ENCODE measurements at places on chromosomes 7 and 10.

- no peak for DNase-seq
Observed at GRCh38 chr10:50620899-50621298, 2.9 kb downstream of the SGMS1 start.

DNA sequence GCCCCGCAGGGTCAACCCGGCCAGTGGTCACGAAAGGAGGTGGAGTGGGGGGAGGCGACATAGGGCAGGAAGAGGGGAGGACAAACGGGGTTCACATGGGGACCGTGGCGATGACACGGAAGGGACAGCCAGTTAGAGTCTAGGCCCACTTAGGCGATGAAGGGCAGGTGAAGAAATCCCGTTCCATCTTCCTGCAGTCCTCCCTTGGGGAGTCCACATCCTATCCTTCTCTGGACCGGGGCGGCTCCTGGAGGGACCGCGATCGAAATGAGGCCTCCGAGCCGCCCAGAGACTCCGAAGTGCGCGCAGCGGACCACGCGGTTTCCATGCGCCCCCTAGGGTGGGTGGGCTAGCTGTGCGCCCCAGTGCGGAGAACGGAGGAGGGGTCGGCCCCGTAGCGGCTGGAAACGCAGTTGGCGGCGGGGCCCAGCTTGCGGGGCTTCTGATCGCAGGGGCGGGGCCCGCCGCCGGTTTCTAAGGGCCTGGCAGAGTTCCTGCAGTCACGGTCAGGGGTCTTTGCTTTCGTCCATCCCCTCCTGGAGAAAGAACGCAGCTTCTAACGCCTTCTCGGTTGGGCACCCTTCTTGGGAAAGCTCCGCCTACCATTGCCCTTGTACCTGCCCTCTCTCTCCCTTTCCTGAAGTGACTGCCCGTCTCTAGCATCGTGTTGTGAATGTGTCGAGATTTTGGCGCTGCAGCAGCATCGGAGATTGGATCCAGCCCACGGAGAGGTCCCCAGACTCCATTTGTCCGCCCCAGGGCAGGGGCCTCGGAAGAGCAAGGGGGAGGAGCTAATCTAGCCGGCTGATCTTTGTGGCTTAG, 17.9 kb upstream of the TMEM225B start:
- peak; percentile 34 for DNase-seq

DNA sequence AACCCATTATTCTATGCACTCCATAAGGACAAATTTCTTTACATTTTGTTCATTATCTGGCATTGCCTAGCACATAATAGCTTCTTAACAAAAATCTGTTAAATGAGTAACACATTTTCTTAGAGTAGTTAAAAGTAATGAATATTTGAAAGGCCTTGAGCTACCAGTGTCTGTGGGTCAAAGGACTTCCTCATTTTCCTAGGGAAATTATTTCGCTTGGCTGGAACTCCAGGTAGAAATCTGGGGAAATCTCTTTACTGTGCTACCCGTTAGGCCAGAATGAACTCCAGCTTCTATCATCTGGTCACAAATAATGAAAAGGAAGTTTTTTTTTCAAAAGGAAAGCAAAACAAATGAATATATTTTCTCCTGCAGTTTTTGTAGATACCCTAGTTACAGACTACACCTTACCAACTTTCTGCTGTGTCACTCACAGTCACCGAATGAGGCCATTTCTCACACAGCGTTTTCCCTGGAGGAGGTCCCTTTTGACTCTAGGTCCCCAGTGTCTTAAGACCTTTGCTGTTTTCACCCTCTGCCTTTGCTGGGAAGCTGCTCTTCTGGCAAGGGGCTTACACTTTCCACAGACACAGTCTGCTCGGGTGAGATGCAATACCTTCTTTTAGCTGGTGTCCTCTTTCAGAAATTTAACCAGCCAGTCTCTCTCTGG, 1.6 kb downstream of the SAMD9L start:
- no peak for DNase-seq

- peak; percentile 0 for DNase-seq
Observed at GRCh38 chr7:92834507-92835260, 1.7 kb downstream of the CDK6 start.

DNA sequence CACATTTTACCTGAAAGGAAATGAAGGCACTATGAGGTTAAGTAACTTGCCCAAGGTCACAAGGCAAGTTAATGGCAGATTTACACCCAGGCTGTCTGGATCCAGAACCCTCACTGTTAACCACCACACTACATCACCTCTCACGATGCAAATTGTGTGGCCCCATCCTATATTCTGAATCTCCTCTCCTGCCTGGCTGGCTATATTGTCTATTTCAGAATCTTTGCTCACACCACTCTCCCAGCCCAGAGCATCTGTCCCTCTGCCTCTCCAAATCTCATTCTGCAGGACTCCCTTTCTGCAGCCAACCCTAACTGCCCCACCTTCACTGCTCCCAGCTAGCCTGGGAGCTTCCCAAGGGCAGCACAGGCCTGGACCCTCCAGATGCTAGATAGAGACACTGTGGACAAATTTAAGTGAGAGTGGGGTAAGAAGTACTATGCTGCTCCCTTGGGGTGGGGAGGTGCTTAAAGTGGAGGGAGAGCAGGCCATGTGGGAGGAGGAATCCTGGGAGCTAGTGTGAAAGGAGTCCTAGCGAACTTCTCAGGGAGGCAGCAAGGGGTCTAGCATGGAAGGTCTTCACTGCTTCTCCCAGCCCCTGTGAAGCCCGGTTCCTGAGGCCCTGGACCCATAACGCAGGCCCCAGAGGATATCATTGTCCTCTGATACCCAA, 786 bp downstream of the CUEDC2 start:
- DNase-seq = no peak

- DNase-seq = no peak
Observed at GRCh38 chr10:99534939-99535763, 2.4 kb downstream of the NKX2-3 start.

- DNase-seq = no peak
Observed at GRCh38 chr10:73601486-73601921, 10.4 kb upstream of the USP54 start.

- peak; percentile 53 for DNase-seq
Observed at GRCh38 chr7:155003092-155003375, at the start of gene PAXIP1. TSS of gene PAXIP1 (minus strand) at chr7:155003124. CDS start at chr7:155002929, 195 bp downstream.

DNA sequence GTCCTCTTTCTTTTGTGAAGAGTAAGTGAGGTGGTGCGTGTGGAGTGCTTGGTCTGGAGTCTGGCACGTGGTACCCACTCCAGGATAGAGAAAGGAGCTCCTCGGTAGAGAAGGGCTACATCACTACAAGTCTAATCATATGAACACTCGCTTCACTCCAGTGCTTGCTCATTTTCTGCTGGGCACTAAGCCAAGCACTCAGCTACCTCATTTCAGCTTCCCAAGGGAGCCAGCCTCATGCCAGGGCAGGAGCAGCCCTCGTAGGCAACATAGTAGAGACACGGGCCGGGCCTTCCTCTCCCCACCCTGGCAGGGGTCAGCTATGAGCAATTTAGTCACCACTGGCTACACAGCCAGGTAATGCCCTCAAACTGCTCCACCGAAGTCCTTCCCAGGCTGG, 11.4 kb upstream of the HSPA12A start:
- DNase-seq = no peak

DNA sequence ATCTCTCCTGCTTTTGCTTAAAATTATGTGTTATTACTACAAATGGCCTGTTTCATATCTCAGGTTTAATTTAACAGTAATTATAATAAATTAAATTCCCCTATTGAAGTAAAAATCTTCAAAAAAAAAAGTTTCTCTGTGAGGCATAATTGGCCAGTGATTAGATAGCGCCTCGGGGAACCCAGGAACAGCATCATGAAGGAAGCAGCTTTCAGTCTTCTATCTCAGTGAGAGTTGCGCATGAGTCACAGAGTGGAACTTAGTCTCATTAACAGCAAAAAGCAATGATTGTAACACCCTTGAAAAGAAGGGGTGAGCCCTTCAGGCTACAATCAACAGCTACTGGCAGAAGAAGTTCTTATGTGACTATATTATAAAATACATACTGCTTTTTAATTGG, 506.2 kb upstream of the ZWINT start:
- no peak for DNase-seq

DNA sequence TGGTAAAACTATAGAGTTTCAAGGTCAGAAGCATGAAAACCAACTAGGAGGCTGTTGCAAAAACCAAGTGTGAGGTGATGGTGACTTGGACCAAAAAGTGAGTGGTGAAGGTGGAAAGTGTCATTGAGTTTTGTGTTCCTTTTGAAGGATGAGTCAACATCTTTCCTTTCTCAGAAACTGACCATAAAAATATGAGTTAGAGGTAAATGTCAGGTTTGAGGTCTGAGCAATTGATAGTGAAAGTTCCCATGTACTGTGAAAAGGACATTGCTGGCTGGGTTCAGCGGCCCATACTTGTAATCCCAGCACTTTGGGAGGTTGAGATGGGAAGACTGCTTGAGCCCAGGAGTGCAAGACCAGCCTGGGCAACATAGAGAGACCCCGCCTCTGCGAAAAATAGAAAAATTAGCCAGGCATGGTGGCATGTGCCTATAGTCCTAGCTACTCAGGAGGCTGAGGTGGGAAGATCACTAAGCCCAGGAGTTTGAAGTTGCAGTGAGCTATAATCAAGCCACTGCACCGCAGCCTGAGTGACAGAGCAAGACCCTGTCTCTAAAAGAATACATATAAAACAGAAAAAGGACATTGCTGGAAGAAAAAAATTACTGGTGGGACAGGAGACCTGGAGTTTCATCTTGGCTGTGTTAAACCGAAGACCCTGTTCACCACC, 89.3 kb upstream of the ARID5B start:
- no peak for DNase-seq

DNA sequence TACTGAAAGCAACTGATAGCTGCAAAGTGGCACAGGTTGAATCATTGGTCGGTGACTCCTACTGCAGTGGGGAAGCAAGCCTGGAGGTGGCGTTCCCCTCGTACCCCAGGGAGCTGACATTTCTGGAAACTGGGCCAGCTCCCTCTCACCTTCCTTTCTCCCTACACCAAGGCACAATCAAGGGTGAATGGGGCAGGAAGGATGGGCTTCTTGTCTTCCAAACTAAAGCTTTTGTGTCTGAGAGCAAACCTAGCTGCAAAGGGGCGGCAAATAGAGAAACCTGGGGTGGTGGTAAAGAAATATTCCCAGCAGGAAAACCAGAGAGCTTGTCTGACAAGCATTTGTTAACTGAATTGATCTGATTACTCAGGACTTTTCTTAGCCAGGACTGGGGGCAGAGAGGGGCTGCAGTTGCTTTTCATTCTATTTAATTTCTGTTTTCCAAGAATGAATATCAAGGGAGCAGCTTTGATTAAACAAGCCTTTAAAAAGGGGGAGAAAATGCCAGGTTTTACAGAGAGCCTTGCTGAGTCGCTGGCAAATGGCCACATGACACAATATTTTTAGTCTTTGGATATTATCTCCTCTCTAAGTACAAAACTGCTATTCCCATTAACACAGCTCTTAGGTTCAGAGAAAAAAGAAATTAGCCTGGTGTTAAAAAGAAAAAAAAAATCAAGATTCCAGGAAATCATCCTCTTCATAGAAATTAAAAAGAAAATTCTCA, 27.8 kb downstream of the CDHR3 start:
- no peak for DNase-seq

DNA sequence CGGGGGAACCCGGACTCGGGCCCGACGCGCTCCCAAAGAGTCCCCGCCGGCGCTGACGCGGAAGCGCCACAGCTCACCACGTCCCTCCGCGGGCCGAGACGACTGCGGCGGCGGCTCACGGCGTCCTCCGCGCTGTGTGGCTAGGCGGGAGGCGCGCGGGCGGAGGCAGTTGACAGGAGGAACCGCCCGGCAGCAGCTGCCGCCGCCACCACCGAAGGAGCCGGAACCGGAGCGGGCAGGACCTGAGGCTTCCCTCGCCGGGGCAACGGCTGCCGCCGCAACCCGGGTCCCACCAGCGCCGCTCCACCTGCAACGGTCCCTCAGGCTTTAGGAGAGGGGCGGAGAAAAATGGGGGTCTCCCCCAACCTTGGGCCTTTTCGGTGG, 334 bp downstream of the ZNF800 start:
- peak; percentile 61 for DNase-seq

DNA sequence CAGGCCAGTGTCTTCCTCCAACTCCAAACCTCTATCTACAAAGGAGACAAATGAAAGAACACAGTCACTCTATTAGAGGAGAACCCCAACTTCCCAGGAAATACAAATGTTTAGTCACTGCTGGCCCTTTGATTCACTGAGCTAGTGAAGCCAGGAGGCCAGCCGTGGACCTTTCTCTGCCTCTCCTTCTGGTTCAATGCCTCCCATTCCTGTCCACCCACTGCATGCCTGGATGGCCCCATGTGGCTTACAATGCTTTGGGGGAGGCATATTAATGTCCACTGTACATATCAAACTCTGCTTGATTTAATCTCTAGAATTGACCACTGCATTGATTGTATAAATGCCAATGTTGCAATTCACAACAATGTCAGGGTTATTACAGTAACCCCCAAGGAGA, 687.3 kb downstream of the KCNMA1 start:
- DNase-seq = no peak

GRCh38 chr7:140902303-140902953, 22.3 kb downstream of the BRAF start:
- no peak for DNase-seq

DNA sequence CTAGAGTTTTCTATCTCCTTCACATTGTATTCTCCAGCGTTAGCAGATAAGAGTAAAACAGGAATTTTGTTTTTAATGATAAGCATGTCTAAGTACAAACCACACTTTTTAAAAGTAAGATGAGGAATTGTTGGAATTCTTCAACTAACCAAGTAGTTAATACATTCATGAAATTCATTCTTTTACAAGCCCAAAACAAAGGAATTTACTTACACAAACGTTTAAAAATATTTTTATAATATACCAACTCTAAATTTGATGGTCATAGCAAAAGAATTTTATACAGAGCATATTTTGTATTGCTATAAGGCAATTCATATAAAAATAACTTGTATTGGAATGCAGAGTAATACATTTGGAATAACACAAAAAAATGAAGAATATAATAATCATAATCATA, 51.3 kb downstream of the TWIST1 start:
- DNase-seq = no peak

GRCh38 chr7:115232041-115232440, 310.1 kb downstream of the MDFIC start:
- DNase-seq = no peak

DNA sequence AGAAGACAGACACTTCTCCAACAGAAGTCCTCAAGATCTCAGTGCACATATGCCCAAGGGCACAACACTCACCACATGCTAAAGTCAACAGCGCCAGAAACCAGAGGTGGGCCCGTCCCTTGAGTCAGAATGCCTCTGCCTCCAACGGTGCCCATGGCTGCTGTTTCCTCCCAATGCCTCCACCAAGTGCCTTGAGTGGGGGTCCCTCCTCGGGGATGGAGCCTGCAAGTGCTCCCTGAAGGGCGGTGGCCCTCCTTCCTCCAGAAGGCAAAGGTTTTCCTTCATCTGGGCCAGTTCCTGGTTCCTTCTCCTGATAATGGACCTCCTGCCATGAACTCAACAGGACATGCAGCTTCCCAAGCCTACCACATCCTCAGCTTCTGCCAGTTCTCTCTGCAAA, 58.5 kb downstream of the TNS3 start:
- DNase-seq = no peak

DNA sequence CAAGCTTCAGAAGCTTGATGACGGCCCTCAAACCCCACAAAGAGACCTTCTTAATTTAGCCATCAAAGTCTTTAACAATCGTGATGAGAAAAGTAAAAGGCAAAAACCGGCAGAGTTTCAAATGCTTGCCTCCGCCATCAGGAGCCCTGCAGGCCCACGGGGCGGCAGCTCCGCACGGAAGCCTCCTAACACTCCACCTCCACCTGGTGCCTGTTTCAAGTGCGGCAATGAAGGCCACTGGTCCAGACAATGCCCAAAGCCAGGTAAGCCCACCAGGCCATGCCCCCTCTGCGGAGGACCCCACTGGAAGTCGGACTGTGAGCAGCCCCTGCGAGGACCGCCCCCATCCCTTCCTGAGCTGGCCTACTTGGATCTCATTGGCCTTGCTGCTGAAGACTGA, 43.6 kb downstream of the CBX3 start:
- DNase-seq = no peak

All from activated T-helper 9 cell treated with anti-CD3 and anti-CD28 coated beads, Interleukin-2, amount 50 U/mL, for 16 hours (primary cell).